Motor neuron (in vitro differentiated cells): ENCODE measurements at places on chromosomes 7 and 10.

DNA sequence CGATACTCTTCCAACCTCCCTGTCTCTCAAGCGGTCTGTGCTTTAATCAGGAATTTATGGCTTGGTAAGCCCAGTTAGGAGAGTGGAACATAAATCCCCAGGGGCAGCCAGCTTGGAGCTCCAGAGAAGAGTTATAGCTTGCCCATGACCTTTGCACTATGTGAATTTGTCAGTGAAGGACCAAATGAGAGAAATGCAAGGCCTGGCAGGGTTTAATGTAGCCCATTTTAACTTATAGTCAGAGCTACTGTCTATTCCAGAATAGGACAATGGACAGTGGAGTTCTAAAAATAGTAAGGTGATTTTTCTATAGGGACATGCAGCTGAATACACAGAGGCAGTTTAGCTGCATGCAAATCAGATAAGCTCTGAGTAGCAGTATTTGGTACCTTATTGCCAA is 142.6 kb upstream of the CAV2 start:
- no peak for ATAC-seq

DNA sequence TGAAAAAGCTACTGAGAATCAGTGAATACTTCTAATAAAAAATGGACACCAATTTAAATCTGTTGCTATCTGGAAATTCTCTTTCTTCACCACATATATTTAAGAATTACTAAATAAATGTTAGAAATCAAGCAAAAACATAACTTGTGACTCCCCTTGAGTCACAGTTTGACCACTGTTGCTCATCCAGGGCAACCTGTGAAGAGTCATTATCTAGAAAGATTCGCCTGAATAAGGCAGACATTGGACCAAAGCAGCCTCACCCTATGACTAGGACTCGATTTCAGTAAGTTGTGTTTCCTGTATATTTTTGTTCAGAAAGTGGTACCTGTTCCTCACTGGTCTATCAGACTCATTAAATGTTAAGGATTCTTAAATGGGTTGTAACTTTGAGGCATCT is 572.4 kb downstream of the ATRNL1 start:
- no peak for ATAC-seq

GRCh38 chr10:17787087-17787961 is 21.8 kb upstream of the MRC1 start:
- ATAC-seq = peak; percentile 98

DNA sequence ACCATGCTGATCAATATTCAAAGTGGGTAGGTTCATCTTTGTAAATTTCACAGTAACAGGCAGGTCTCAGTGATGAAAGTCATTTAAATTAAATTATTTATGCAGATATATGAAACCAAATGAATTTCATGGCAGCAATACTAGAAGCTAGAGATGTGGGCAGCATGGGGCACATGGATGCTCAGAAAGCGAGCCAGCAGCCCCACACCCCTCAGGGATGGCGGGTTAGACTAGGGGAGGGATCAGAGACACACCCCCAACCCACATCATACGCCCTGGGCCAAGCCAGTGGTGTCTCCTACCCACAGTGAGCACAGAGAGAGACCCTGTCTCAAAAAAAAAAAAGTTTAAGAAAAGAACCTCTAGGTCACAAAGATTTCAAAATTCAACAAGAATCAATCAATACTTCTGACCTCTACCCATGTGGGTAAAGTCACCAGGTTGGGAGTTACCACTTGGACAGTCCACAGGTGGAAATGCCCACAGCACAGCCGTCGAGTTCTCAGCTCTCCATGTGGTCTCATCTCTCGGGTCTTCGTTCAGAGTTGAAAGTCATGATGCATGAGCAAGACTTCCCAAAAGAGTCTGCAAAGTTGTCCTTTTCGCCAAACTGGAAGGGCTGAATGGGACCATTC is 79.3 kb upstream of the PPP2R2D start:
- no peak for ATAC-seq

- no peak for ATAC-seq
Measured at GRCh38 chr7:154914996-154915380, 87.9 kb downstream of the PAXIP1 start.

GRCh38 chr10:123512901-123513775 is 153.0 kb upstream of the GPR26 start:
- ATAC-seq = peak; percentile 79

DNA sequence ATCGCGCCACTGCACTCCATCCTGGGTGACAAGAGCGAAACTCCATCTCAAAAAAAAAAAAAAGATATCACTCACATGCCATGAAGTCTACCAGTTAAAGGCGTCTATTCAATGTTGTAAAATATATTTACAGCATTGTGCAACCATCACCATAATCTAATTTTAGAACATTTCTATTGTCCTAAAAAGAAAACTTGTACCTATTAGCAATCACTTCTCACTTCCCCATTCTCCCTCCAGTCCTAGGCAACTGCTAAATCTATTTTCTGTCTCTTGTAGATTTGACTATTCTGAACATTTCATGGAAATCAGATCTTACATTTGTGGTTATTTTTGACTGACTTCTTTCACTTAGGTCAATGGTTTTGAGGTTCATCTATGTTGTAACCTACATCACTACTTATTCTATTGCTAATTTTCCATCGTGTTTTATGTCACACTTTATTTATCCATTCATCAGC is 25.2 kb upstream of the OTUD1 start:
- ATAC-seq = no peak

DNA sequence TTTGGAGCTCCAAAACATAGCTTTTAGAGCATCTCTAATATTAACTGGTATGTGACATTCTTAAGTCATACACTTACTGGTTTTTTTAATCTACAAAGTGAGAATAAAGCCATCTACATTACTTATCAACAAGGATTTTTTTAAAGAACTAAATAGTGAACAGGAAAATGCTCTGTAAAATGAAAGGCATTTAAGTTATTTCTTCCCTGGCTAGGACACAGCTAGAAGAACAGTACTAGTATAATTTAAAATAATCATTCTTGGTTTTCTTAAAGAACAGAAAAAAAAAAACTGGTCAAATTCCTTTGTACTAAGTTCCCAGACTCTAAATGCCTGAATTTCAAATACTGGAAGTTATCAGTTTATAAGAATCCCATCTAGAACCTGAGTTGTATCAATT is 139.5 kb downstream of the SRPK2 start:
- ATAC-seq = no peak

DNA sequence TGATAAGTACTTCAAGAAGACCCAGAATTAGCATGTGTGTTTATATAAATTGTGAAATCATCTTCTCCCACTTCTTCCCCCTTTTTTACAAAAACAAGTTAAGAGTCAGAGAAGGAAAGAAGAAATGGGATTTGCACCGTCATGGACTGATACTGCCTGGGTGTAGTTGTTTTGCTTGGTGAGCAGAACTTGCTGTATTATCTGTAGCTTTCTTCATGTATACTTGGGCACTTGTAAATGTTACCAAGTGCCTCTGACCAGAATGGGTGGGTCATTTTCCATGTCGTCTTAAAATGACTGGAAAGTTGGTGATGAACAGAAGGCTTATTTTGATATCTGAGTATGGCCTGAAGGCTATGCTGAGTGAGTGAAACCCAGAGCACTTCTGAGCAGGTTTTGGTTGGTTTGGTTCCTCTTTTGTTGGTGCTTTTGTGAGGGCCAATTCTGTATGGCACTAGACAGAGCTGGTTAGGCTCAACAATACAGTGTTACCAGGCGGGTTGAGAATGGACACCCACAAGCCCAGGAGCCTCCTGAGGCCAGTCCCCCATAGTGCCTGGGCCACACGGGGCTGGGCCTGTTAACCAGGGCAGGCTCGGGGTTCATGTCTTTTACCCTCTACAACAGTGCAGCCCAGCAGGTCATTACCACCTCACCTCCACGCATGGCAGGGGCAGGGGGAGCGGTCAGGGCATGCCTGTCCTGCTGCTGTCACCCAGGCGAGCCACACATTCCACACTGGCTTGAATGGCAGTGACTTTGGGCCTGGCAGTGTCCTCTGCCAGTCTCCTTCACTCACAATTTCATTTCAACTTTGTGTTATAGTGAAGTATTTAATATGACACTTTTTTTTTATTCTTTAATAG is 115.1 kb downstream of the CCNY start:
- no peak for ATAC-seq

DNA sequence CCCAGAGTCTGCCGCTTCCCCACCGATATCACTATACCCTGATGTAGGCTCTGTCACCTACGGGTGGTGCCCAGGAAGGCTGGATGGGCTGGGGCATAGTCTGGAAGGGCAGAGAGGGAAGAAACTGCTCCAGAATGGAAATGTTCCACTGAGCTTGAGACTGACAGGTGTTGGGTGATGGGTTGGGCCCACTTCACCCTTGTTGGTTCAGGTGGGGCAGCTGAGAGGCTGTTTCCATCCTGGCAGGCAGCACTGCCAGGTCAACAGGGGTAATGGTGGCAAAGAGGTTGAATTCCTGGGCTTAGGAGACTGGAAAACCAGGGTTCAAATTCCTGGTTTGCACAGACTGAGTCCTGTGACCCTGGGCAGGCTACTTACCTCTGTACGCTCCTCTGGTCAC is 28.5 kb upstream of the FRAT2 start:
- ATAC-seq = no peak

DNA sequence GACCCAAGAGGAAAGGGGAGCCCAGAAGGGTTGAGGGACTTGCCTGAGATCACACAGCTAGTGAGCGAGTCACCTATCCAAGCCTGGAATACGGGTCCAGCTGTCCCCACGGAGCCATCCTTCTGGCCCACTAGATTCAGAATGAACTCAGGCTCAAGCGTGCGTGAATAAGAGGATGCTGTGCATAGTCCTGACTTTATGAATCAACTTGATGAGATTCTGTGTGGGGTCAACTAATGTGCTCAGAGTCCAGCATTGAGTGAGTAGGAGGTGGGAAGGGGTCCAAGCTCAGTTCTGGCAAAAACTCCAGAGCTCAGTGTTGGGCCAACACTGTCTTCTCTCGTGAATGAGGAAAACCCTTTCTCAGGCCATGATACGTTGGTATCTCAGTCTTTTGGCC is 41.4 kb downstream of the CAMK1D start:
- ATAC-seq = no peak

DNA sequence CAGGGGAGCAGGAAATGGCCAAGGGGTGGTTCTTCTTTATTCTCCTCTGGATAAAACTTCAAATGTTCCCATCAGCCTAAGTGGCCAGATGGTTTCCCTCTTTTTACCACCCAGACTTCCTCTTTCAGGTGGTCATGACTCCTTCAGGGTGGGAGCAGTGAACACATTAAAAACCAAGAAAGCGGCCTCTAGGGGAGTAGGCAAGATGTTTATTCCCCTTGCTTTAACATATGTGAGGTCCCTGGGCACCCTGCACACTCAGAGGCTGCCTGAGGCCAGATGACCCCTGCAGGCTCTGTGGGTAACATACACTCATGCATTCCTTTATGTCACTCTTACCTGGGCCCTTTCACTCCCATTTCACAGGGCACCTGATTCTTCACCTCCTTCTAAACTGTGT is 357.4 kb downstream of the ABCA13 start:
- no peak for ATAC-seq

GRCh38 chr7:112383671-112384417 is 66.4 kb upstream of the IFRD1 start:
- ATAC-seq = no peak
